Activated naive CD4-positive, alpha-beta T cell treated with anti-CD3 and anti-CD28 coated beads for 36 hours (primary cell): ENCODE measurements at places on chromosomes 7 and 10.

- peak; percentile 12 for DNase-seq
These were observed 445 bp upstream of the ATRNL1 start for GRCh38 chr10:115092555-115093285.

DNA sequence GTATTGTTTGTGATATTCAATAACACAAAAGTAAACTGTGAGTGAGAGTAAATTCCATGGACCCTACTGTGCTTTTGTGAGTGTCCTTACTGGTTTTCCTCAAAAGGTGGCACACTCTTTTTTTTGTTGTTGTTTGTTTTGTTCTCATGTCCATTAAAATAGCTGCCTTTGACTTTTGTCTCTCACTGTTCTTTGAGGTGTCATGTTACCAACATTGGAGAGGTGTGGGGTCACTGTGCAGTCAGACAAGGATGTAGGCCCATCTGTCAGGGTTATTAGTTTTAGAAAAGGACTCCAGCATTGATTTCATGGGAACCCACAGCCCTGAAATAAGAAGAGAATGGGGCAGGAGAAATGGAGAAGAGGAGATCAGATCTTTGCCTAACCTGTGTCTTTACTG is 383.1 kb downstream of the SORCS3 start:
- no peak for DNase-seq

- no peak for DNase-seq
These were observed 49.5 kb downstream of the ASAH2B start for GRCh38 chr10:50788951-50789945.

GRCh38 chr10:11209830-11210181 is 192.1 kb downstream of the CELF2 start:
- peak; percentile 38 for DNase-seq

- DNase-seq, result no peak
These were observed 121.3 kb downstream of the MBL2 start for GRCh38 chr10:52651293-52651692.

- DNase-seq, result no peak
These were observed 3.5 kb upstream of the SCRN1 start for GRCh38 chr7:29993140-29993539.
